ENCODE measurements at places on chromosomes 12 and 14. TPM values are rescaled to one million over a fixed set of nuclear protein-coding genes. Genes with fewer than 3 reads are reported as not detected.

GRCh38 chr12:47312147-47312546, 232.4 kb upstream of the AMIGO2 start:
- no peak for DNase-seq

DNA sequence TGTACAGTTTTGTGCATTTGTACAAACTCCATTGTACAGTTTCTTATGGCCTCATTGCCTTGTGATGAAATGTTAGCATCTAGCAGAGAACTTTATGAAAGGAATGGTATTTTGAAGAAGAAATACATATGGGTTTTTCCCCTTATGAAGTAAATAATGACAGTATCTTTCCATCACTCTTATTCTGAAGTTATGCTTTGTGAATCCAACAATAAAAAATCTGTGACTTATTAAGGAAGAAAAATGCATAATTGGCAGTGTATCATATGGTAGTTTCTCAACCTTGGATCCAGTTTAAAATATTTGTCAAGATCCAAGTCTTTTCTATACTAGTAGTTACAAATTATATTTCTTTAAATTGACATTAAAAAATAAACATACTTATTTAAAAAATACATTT, 859.1 kb upstream of the FLRT2 start:
- no peak for DNase-seq

DNA sequence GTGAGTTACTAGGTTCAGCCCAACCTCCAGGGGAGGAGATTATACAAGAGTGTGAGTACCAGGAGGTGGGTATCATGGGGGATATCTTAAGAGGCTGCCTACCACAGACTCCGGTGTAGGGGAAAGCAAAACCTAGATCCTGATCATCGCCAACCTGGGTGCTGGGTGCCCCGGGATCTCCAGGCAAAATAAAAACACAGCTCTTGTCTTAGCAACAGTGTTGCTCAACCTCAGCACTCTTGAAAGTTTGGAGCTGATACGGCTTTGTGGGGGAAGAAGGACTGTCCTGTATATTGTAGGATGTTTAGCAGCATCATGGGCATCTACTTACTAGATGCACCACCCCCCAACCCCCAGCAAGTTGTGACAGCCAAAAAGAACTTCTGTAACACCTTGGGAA, 74.5 kb downstream of the CCDC60 start:
- DNase-seq: no peak

DNA sequence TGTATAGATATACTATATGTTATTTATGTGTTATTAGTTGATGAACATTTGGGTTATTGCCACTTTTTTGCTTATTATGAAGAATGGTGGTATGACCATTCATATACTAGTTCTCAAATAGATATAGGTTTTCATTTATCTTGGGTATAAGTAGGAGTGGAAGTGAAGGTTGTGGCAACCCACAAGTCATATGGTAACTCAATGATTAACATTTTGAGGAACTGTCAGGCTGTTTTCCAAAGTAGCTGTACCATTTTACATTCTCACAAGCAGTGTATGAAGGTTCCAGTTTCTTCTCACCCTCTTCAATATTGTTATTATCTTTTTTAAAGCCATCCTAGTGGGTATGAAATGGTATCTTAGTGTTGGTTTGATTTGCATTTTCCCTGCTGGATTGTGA, 19.0 kb upstream of the MSRB3 start:
- DNase-seq: no peak

DNA sequence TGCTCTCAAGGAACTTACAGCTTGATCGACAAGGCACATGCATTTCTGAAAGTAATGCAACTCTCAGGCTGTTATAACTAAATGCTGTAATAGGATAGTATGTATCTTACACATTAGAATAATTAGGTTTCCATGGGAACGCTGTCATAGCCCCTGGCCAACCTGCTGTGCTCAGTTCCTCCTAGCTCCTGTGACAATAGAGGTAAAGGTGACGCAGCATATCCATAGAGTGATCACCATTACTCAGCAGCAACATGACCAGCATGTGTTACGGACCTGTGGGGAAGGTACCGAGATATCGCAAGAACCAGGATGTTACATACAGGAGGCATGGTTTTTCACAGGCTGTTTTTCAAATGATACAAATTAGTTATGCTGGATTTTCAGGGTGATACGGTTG, 150.7 kb downstream of the CAND1 start:
- no peak for DNase-seq

DNA sequence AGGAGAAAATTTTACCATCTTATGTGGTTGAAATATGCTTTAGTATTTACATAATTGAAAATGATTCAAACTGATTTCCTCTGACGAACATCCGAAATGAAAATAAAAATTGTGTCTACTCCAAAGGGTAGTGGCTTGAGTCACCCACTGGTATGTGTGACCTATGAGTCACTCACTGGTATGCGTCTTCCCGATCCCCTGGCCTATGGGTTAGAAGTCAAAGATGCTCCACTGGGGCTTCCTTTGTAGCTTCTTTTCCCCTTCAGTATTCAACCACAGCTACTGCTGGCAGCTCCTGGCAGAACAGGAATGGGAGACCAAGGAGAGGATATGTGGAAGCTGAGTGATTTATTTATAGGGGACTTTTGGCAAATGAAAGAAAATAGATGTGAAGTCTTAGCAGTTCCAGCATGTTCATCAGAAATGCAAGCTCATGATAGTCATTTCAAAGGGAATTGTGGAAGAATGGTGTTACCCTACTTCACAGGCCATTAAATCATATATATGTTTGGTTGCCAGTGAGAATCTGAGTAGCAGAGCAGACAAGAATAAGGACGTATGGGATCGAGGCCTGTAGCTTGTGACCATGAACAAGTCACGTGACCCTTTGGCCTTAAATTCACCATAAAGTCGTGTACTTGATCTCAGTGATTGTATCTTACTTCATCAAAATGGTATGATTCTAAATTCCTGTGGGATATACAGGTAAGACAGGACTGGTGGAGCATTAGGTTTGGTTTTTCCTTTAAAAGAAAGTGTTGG, 108.3 kb downstream of the CRADD start:
- peak; percentile 56 for DNase-seq

- no peak for DNase-seq
Measured at GRCh38 chr12:9615420-9616136, 7.9 kb upstream of the KLRB1 start.

DNA sequence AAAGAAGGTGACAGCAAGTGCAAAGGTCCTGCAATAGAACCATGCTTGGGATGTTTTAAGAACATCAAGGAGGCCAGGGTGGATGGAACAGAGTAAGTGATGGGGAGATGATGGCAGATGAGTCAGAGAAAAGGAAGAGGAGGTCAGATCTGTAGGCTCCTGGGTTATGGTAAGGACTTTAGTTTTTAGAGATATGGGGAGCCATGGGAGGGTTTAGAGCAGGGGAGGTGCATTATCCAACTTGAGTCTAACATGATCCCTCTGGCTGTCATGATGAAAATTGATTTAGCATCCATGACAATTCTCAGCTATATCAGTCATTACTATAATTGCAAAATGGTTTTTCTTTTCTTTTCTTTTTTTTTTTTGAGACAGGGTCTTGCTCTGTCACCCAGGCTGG, 7.3 kb upstream of the PLBD2 start:
- no peak for DNase-seq

- DNase-seq: no peak
Measured at GRCh38 chr12:2627076-2627834, 167.5 kb upstream of the FKBP4 start.

GRCh38 chr12:41552588-41552987, 364.5 kb downstream of the PDZRN4 start:
- no peak for DNase-seq

- DNase-seq: no peak
Measured at GRCh38 chr14:38212111-38212510, 4.4 kb downstream of the SSTR1 start.

- DNase-seq: no peak
Measured at GRCh38 chr12:80273144-80273543, 170.9 kb upstream of the PTPRQ start.

SERPINA12 gene
- total RNA-seq: not detected

GLTP gene
- 59.8 TPM for total RNA-seq

ERG28 gene
- 14.2 TPM for total RNA-seq

OR6J1 gene
- total RNA-seq: not detected

Measured in thyroid gland (tissue), 4 donors.